Activated CD4-positive, alpha-beta T cell treated with anti-CD3 and anti-CD28 coated beads for 24 hours (primary cell): ENCODE measurements at places on chromosomes 4 and X.
A peak's percentile ranks its signal among the peaks of the same experiment; 100 is the strongest.

- no peak for DNase-seq
Measured at GRCh38 chr4:37438564-37439279, 194.2 kb downstream of the NWD2 start.

GRCh38 chr4:83388313-83388676 lies 53.6 kb upstream of the HPSE start:
- DNase-seq: no peak

DNA sequence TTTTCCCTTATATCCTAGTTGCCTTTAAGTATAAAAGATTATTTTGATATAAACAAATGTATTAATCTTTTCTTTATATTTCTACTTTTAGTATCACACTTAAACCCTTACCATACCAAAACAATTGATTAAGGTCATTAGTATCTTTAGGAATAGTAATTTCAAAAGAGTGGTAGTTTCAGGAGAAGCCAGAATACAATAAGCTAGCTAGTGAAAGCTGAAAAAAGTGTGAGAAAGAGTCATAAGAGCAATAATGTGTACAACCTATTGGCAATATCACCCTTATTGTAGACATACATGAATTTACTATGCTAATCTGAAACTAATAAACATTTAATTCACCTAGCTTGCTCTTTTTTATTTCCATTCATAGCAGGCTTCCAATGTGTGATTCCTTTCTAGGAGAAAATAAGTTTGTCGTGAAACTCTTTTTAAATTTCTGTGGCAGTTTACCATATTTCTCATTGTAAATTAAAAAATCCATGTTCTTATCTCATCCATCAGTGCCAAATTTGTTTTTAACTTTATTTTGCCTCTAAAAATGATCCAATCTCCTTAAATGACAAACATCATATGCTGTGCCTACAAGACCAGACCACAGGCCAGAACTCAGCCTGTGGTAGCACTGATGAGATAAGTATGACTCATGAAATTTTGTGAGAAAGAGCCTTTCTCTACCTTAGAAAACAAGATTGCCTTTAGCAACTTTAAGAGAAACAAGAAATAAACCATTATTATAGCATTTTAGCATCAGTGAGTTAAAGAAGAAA lies 8.1 kb downstream of the NEK1 start:
- no peak for DNase-seq

DNA sequence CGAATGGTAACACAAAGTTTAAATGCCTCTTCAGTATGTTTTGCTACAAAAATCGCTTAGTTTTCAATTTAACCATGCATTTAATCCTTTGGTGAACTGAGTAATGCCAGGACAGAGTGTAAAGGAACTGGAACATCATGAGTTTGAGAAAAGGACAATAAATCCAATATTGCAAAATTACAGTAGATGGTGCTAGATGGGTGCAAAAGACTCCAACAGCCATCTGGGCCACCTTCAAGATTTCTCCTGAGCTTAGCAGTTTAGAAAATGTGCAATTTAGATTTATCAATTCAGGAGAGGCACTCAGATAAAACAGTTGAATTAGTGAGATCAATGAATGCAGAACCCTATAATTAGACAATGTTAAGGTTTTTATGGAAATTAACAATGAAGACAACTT lies 33.2 kb upstream of the MID1IP1 start:
- no peak for DNase-seq

GRCh38 chr4:8777320-8778196 lies 94.1 kb downstream of the HMX1 start:
- DNase-seq: no peak

DNA sequence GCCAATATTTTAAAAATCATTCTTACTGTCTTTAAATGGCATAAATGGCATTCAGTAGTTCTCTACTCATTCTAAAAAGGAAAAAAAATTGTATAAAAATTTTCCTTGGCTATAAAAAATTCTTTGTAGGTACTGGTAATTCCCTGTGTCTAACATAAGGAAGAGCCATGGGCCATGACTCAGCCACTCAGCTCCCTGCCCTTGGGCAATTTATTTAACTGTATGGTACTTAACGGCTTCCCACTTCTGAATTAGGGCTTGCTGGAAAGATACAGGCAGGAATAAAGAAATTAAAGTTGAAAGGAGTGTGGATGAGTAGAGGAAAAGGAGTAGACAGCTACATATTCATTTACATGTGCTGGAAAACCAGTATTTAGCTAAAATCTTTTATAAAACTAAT lies 30.6 kb downstream of the ABHD18 start:
- DNase-seq: no peak

DNA sequence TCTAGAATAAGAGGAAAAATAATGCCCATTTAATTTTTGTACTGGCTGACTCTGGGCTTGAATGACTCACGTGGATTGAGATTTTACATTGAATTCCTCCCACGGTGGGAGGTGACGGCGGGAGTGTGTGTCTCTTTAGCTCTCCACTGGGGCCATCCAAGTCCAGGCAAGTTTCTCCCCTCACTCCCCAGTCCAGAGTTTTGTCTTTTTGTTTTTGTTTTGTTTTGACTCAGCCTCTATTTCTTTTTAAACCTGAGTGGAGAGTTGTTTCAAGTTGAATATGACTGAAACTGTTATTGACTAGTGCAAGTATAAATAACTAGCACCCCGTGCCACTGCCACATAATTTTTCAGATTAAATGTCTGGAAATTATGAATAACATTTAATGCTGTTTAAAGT lies 13.6 kb downstream of the CHST7 start:
- DNase-seq: no peak

DNA sequence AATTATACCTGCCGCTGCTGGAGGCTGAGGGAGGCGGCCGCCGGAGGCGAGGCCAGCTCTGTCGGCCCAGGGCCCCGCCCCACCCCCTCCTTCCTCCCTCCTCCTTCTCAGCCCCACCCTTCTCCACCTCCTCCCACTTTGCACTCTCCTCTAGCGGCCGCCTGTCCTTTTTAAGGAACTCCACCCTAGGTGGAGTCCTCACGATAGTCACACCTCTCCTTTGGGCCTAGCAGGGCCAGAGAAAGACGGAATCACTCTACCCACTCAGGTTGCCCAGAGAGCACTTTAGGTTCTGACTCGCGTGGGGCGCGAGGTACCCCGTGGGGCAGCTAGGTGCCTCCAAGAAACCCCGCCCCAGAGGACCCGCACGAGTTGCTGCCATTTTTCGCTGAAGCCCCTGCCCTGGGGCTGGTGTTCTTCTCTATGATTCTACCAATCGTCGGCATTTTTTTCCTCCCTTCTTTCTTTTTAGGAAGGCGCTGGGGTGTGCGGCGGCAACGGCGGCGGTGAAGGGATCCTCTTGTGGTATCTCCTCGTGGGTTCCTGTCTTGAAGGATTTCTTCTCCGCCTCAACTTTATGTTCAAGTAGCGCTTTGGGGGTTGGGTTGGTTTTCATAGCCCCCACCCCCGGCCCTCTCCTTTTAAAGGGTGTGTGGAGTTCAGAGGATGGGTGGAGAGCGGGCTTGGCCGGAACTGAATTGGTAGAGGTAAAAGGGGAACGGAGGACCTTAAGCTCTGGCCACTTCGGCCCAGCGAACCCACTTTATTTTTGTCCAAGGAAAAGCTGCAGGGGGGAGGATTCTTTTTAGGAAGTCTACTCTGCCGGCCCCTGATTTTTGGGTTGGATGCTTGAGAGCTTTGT lies at the start of gene KLF8:
Gene KLF8, plus strand, starts transcription at position 136 of the 862 bp plus-strand sequence. CDS start 979 bp downstream, outside the sequence.
- DNase-seq: peak; percentile 30

DNA sequence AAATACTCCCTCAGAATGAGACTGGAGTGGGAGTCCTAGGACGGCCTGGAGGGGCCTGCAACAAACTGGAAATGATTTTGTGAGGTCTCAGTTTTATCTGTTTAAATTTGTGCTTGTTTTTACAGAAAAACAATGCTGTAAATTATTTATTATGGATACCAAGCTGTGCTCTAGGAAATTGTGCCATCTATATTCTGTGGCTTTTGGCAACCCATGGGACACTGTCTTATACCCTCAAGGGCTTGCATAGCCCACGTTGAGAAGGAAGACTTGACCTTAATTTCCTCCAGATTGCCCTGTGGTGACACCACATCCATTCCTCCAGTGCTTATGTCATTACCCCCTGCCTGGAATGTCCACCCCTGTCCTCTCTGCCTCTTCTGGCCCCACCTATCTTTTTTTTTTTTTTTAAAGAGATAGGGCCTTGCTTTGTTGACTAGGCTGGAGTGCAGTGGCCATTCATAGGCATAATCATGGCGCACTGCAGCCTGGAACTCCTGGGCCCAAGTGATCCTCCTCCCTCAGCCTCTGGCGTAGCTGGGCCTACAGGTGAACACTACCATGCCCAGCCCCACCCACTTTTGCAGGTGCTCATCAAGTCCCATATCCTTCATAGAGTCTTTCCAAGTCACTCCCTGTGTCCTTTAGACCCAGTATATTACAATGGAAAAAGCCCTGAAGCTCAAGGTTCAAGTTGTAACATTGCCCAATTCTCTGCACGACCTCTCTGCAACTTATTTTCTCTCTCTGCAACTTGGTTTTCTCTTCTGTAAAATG lies 77.4 kb downstream of the HPRT1 start:
- DNase-seq: no peak

DNA sequence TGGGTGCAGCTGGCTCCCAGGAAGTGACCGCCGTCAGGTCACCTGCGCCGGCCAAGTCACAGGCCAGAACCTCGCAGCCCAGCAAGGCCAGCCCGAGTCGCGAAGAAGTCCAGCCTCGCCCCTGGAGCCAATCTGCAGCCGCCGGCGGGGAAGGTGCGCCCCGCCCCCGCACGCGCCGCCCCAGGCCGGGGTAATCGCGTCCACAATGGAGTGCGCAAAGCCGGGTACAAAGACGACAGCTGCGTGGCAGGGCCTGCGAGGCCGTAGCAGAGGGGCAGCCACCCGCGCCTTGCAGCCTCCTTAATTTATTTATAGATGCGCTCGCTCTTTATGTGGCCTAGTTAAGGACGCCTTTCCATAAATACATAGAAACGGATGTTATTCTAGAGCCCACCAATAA lies 139.4 kb upstream of the CPEB2 start:
- DNase-seq: no peak

- DNase-seq: no peak
Measured at GRCh38 chr4:44842531-44842930, 116.2 kb upstream of the GNPDA2 start.

DNA sequence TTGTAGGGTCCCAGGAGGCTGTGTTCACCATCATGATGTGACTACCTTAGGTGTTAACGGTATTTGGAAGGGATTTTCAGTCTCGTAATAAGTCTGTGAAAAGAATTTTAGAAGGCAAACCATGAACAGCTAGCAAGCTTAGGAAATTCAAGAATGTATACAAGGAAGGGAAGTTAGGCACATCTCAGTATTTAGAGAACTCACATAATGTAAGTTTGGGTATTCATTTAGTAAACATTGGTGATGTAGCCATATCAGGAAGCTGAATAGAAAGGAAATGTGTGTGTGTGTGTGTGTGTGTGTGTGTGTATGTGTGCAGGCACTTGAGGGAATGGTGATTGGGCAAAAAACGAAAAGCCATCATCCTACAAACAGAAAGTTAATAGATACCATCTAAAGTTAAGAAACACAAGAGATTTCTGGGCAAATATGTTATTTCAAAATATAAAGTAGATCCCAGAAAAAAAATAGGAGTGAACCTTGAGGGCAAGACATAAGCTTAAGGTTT lies 34.7 kb upstream of the PRKX start:
- no peak for DNase-seq

- no peak for DNase-seq
Measured at GRCh38 chr4:156939801-156940200, 31.8 kb downstream of the PDGFC start.

GRCh38 chr4:17103231-17103630 lies 204.8 kb upstream of the LDB2 start:
- no peak for DNase-seq

GRCh38 chr4:38681281-38681991 lies 17.4 kb downstream of the KLF3 start:
- no peak for DNase-seq

- DNase-seq: no peak
Measured at GRCh38 chr4:87973283-87974169, 2.0 kb upstream of the SPP1 start.

GRCh38 chr4:140266958-140267568 lies 106.4 kb upstream of the SCOC start:
- no peak for DNase-seq

GRCh38 chrX:18278449-18278848 lies 57.8 kb upstream of the BEND2 start:
- no peak for DNase-seq

GRCh38 chrX:12972243-12972642 lies 2.7 kb upstream of the TMSB4X start:
- no peak for DNase-seq

DNA sequence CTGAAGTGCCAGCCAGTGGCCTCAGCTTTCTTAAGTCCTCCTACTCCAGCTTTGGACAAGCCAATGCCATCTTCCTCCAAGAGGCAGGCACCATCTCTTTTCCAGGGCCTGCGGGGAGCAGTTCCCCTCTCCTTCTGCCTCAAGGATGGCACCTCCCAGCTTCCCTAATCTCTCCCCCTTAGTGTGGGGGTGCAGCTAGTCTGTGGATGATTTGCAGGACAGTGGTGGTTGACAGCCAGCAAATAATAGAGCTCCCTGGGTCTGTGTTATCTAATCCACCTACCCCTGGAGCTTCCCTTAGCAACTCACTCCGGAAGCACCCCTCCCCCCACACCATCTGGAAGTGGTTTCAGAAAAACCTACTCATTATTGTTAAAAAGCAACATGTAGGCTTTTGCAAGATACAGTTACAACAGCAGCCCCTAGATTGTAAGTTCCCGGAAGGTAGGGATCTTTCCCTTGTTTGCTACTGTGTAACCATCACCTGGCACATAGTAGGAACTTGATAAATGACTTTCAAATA lies 247.1 kb downstream of the BCOR start:
- no peak for DNase-seq

- no peak for DNase-seq
Measured at GRCh38 chr4:131063878-131064277, 1967.9 kb downstream of the C4orf33 start.

DNA sequence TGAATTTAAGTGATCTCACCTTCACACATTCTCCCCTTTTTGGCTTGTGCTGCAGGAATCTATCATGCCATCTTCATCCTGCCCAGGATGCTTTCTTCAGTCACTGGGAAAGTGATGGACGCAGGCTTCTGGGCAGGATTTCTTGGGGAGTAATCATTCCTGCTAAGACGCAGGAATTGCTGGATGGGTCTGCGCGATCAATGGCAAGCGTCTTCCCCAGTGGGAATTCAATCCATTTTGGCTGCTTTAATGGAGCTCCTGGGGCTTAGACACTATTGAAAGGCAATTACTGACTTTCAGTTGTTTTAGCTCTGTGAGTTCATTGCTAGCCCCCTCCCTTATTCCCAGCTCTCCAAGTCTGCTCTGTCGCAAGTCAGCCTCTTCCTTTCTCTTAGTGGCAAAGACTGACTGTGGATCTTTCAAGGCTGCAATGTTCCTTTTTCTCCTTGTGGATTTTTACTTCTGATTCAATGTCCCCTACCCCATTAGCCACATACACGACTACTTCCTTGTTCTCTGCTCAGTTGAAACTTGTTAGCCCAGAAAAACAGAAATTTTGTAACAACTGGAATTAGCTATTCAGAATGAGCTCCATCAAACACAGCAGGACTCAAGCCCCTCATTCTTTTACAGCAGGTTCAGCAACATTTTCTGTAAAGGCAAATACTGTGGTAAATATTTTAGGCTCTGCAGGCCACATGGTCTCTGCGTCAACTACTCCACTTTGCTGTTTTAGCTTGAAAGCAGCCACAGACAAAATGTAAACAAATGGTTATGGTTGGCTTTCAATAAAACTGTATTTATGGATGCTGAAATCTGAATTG lies 154.9 kb downstream of the ASB9 start:
- no peak for DNase-seq
